Fibroblast of villous mesenchyme (primary cell): ENCODE measurements at places on chromosomes 1 and 21.

- DNase-seq = no peak
Observed at GRCh38 chr1:26317612-26318337, at the start of gene CD52. TSS of gene CD52 (plus strand) at chr1:26317958. CDS start at chr1:26318018, 60 bp downstream.

DNA sequence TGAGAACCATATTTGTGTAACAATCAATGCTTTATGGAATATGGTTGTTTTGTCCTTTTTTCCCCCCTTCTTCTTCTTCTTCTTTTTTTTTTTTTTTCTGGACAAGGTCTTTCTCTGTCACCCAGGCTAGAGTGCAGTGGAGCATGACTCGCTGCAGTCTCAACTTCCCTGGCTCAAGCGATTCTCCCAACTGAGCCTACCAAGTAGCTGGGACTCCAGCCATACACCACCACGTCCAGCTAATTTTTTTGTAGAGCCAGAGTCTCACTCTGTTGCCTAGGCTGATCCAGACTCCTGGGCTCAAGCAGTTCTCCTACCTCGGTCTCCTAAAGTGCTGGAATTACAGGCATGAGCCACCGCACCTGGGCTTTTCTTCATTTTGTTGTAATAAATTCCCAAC, 86.7 kb downstream of the FMN2 start:
- DNase-seq = no peak

- no peak for DNase-seq
Observed at GRCh38 chr1:81730881-81731280, 69.9 kb upstream of the ADGRL2 start.

GRCh38 chr1:9787702-9788101, 36.1 kb downstream of the CLSTN1 start:
- no peak for DNase-seq

GRCh38 chr1:248822148-248823032, 3.3 kb downstream of the SH3BP5L start:
- no peak for DNase-seq

DNA sequence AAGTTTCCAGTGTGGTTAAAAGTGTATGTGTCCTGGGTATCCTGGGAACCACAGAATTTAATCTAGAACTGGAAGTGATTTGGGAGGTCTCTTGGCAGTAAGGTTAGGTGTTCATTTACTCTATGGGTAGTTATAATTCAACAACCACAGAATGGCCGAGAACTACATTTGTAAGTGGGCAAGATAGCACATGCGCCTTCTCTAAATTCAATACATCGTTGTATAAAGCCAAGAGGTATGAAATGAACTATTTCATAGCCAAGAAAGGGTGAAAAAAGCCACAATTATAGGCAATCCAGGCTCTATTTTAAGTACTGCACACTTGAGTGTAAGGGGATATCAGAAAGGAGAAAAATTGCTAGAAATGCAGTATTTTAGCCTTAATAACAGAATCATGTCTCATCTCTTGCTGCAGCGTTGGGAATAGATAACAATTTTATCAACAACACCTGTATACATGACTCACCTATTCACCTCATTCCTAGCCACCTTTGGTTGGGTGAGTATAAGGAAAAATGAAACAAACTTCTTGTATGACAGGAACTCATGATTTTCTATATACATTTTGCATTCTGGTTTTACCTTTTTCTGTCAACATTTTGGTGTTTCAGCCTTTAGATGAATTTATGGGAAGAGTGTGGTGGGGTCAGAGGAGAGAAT, 4.5 kb downstream of the SDCCAG8 start:
- DNase-seq = no peak

DNA sequence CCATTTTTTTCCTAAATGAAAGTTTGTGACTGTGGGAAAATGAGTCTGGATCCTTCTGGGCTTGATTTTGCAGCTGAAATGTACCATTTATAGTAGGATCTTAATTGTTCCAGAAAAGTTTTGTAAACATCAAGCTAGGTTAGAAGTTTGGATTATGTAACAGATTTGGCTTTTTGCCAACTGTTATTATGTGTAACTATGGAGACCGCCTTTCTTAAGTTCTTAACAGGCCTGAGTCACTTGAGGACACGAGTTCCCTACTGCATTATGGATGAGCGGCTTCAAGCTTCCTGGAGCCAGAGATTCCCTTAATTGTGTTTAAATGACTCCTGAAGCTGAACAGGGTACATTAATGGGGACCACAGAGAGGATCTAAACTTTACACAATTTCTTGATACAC, 22.2 kb downstream of the SLC25A33 start:
- DNase-seq = peak; percentile 97

- DNase-seq = peak; percentile 29
Observed at GRCh38 chr1:65791801-65792668, 660 bp upstream of the PDE4B start.

- no peak for DNase-seq
Observed at GRCh38 chr1:63323865-63324778, 1.8 kb downstream of the FOXD3 start.

DNA sequence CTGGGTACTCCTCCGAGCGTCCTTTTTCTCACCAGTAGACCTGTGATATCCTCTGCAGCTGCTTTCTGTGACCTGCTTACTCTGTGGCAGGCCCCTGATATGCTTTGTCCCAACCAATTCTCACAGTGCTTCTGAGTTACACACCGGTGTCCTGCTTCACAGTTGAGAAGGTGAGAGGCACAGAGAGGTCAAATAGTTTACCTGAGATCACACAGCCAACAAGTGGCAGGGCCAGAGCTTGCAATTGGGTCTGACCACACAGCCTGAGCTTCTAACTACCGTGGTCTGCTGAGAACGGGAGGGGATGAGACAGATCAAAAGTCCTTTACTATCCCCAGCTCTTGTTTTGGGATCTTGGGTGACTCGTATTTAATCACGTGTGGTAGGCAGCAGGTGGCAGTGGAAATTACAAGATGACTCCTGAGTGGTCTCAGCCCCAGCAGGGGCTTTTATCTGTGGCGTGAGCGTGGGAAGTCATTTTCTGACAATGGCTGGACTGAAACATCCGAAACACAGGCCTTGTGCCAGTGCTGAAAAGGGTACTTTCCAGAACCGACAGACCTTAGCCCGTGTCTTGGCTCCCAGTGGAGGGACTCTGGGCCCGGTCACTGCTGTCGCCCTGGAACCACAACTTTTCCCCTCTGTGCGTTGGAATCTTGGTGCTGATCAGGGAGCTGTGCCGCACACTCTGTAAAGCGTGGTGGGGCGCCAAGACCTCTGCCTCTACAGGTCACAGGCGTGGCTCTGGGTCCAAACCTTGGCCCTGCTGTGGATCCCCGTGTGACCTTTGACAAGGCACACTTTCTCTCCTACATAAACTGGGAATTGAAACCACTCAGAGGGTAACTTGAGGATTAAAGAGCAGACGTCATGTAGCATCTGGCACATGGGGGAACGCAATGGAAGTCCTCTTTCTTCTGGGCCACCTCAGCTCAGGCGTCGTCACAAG, 11.9 kb downstream of the THEMIS2 start:
- DNase-seq = no peak

- DNase-seq = no peak
Observed at GRCh38 chr1:75539230-75540116, 71.4 kb downstream of the SLC44A5 start.

DNA sequence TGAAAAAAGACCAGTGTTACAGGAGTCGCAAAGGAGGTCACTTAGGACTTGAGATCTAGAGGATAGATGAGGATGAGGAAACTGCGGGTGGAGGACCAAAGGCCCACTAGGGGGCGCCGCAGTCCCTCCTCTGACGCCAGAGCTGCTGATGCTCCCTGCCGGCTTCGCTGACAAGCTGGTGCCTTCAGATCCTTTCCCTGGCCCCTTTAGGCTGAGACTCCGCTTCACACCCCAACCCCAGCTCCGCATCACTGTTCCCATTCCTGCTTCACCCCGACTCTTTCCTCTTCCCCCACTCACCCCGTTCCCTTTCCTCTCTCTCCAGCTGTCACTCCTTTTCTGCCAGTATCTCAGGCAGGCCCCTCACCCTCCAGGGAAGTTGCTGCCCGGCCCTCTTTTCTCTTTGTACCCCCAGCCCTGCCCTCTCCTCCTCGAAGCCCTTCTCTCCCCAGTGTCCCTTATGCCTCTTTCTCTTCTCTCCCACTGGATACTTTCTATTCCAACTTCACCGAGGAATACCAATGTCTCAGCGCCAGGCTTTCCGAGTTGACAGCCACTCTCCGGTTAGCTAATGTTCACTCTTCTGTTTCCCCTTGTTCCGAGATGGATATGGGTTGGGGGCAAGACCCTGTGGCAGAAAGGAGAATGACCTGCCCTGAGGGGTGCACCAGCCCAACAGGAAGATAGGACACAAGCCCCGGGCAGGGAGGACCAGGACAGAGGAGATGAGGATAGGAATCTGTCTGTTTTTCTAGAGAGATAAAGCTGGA, 4.5 kb downstream of the KCNJ9 start:
- DNase-seq = peak; percentile 64

GRCh38 chr1:121443001-121443540, 258.3 kb downstream of the SRGAP2C start:
- DNase-seq = peak; percentile 85

GRCh38 chr1:44072204-44072603, 40.9 kb upstream of the SLC6A9 start:
- peak; percentile 89 for DNase-seq

DNA sequence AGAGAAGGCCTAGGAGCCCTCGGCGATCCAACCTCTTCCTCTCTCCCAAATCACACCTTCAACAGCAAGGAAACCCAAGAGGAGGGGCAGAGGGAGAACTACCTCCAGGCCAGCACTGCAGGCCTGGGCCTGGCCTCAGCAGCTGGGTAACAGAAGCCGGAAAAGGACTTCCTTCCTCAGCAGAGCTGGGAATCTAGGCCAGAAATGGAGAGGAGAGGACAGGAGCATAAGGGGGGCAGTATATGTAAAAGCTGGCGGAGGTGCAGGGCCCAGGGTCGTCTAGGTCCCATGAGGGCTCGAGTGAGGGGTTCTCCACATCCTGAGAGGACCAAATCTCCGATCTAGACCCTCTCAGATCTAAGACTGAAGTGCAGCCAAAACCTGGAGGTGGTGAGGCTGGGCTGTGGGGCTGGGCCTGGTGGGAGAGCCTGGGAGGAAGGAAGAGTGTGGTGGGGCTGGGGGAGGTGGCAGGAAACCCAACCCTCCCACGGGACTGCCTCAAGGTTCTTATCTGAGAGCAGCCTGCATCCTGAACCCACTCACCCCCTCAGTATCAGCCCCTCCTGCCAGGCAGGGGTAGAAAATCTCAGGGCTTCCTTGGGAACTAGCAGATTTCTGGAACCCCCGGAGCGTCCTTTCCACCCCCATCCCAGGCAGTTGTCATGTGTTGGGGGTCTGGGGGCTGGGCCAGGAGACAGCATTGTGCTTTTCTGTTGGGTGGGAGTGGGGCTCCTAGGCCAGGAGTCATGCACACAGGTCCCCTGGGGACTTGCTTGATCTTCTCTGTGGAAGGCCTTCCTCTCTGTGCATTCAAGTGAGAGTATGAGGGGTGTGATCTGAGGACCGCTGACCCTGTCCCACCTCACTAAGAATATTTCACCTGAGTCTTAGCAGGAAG, 33.0 kb downstream of the PIK3C2B start:
- no peak for DNase-seq

- DNase-seq = peak; percentile 85
Observed at GRCh38 chr21:38721958-38722357, 83.8 kb upstream of the ETS2 start.

GRCh38 chr1:205812271-205812877, 624 bp downstream of the SLC41A1 start:
- DNase-seq = peak; percentile 23

GRCh38 chr1:209869291-209870149, 41.7 kb downstream of the UTP25 start:
- no peak for DNase-seq

- peak; percentile 42 for DNase-seq
Observed at GRCh38 chr1:94418664-94419655, 771 bp downstream of the ABCD3 start.

- DNase-seq = peak; percentile 86
Observed at GRCh38 chr1:212218911-212219310, 66.3 kb upstream of the PPP2R5A start.

GRCh38 chr1:89670163-89670562, 37.2 kb downstream of the LRRC8C start:
- DNase-seq = no peak

DNA sequence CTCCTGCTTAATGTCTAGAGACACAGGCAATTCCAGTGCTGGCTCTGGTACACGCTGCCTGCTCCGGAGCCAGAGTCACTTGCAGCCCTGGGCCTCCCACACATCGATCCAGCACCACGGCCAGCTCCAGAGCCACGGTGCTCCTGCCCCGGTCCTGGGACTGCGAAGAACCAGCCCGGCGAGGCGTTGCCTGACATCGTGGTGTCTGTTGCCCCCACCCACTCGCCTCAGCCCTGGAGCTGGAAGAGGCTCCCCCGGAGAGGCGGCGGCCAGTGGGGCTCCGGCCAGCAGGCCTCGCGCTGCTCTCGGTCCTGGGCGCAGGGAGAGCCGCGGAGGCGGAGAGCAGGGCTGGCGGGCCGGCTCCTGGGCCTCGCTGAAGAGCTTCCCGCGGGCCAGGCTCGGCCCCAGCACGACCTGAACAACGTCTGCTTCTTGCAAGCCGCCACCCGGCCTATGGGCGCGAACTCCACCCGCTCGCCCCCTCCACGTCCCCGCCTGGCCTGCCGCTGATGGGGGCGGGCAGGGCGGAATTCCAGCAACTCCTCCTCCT, 364.8 kb downstream of the CEP170 start:
- DNase-seq = no peak

- peak; percentile 71 for DNase-seq
Observed at GRCh38 chr1:231039161-231040018, 664 bp downstream of the FAM89A start.

- peak; percentile 41 for DNase-seq
Observed at GRCh38 chr1:27428316-27429028, 36.0 kb downstream of the GPR3 start.

DNA sequence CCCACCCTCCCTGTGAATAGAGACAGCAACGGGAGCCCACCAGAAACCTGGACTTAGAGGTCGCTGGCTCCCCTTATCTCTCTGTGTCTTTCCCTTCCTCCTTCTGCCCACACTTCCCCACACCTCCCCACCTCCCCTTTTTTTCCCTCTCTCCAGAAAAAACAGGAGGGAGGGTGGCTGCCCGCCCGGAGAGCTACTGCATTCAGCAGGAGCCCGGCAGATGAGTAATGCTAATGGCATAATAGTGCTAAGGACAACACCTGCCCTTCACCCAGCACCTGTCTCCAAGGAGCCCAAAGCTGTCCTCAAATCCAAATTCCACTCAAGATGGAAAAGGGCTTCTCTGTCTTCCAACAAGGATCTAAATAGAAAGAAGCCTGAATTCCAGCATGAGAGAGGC, 11.4 kb upstream of the PRELP start:
- no peak for DNase-seq

- DNase-seq = no peak
Observed at GRCh38 chr1:87814573-87814972, 485.9 kb downstream of the LMO4 start.

DNA sequence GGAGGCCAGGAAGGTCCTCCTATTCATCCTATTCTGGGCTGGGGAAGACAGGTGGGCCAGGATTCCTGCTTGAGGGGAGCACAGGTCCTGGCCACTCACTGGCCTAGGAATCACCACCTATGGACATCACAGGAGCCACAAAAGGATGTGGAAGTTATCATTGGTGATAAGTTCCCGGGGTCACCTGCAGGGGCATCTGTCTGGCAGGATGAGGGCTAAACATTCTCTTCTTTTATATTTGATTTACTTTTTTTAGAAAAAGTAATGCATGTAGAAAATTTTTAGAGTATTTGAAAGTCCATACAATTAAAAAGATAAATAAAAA, 33.2 kb upstream of the KIAA0040 start:
- DNase-seq = no peak

GRCh38 chr1:227917081-227917950, 30.4 kb downstream of the WNT9A start:
- DNase-seq = no peak

GRCh38 chr1:43446881-43447835, 6.6 kb downstream of the HYI start:
- no peak for DNase-seq

GRCh38 chr1:203555076-203555475, 61.1 kb downstream of the OPTC start:
- no peak for DNase-seq
